ENCODE measurements at places on chromosomes 1 and 21. TPM values are rescaled to one million over a fixed set of nuclear protein-coding genes. Genes with fewer than 3 reads are reported as not detected.

GRCh38 chr1:184605941-184606340, 148.7 kb downstream of the EDEM3 start:
- no peak overlapping the region for H3K4me3 ChIP-seq
- DNase-seq = peak; percentile 51
- H3K27me3 ChIP-seq = no peaks in the 10 kb centered on the region
- H3K36me3 ChIP-seq = no peaks in the 10 kb centered on the region

RPTN gene
- total RNA-seq = not detected

GRCh38 chr1:4468804-4469514, 185.4 kb upstream of the AJAP1 start:
- H3K27me3 ChIP-seq = peaks cover 28% of the 10 kb centered on the region
- no peaks in the 10 kb centered on the region for H3K36me3 ChIP-seq
- H3K4me1 ChIP-seq = no peaks in the 10 kb centered on the region
- DNase-seq = no peak

DNA sequence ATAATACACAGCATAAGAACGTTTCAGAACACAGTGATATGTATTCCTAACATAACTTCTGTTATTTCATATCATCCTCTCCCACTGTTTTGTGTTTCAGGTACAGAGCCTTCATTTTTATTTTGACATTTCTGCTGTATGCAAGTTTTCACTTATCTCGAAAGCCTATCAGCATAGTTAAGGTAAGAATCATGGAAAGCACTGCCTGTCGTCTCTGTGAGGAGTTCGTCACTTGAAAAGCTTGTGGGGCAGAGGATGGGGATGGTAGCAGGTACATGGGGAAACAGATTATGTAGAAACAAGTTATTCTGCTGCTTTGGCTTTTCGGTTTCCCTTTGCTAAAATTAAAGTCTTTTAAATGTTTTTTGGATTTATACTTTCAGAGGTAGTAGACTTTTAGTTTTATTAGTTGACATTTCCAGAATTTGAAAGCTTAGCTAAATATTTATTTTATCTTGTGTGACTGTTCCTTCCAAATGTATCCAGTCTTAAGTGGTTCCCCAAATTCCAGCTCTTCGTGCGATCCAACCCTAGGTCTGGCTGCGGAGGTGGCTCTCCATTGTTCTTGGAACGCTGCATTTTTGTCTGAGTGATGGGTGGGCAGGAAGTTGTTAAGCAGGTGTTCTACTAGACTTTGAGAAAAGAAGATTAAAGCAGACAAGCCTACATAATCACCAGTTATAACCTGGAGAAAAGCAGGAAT, 12.2 kb downstream of the SLC37A1 start:
- H3K27ac ChIP-seq = no peak overlapping the region
- no peak for DNase-seq
- no peaks in the 10 kb centered on the region for H3K27me3 ChIP-seq
- no peak overlapping the region for H3K4me3 ChIP-seq
- H3K36me3 ChIP-seq = peaks cover 30% of the 10 kb centered on the region

Data from PC-3 (cell line).